Stimulated activated CD4-positive, alpha-beta T cell treated with anti-CD3 and anti-CD28 coated beads, Interleukin-4, amount 100 ng/mL, for 48 hours (primary cell): ENCODE measurements at places on chromosomes 1 and 21.

DNA sequence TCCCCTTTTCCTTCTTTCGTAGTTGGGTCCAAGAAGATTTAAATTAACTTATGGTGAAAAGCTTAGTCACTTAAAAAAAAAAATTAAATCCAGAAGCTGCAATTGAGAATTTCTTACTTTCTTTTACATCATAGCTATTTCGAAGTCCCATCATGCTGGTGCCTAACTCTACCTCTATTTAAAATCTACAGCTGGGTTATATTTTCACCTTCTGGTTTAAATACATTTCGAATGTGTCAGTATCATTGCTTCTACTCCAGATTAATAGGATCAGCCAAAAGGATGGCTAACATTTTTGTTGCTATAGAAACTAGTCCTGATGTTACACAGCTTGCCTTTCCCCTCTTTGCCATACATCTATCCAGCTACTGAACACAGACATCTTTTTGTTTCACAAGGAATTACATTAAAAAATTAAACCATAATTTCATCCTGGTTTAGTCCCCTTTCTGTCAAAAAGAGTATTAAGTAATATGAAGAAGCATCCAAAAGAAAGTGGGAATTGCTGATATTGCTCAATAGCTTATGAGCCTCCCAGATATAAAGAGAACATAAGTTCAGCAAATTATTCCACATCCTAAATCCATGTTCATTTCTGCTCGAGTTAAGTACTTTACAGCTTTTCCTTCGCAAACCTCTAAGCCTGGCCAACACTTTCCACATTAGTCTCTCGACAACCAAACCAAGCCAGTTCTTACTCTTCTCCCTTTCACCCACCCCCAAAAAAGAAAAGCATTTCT is 396.7 kb upstream of the DAB1 start:
- DNase-seq = no peak

DNA sequence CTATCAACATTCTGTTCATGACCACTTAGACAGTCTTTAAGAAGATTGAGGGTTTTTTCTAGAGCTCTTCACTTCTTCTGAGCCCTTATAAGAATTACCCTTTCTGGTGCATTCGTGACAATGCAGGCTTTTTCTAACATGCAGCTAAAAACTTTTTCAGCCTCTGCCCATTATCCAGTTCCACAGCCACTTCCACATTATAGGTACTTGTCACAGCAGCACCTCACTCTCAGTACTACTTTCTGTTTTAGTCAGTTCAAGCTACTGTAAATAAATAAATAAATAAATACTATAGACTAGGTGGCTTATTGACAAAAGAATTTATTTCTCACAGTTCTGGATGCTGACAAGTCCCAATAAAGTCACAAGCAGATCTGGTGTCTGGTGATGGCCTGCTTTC is 284.4 kb upstream of the PKN2 start:
- no peak for DNase-seq

- no peak for DNase-seq
Measured at GRCh38 chr21:32816261-32816660, 44.7 kb upstream of the PAXBP1 start.

GRCh38 chr1:38730511-38731397 is 128.8 kb downstream of the RRAGC start:
- DNase-seq = no peak
